ENCODE measurements at places on chromosomes 12 and 14.

- no peak for DNase-seq
Measured at GRCh38 chr14:76501156-76501720, 125.3 kb downstream of the ESRRB start.

DNA sequence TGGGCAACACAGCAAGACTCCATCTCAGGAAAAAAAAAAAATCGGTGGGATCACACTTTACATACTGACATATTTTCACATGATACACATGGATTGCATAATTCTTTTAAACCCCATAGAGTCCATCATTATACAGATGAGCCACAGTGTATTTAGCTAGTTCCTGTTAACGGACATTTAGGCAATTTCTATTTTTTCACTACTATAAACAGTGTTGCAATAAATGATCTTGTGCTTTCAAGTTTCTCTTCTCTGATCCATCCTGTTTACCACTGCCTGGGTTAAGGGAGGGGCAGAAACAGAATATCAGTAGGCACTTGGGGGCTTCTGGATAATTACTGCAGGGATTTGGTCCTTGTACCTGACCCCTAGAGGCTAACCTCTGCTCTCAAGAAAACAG lies 43.4 kb upstream of the SPTLC2 start:
- no peak for DNase-seq

DNA sequence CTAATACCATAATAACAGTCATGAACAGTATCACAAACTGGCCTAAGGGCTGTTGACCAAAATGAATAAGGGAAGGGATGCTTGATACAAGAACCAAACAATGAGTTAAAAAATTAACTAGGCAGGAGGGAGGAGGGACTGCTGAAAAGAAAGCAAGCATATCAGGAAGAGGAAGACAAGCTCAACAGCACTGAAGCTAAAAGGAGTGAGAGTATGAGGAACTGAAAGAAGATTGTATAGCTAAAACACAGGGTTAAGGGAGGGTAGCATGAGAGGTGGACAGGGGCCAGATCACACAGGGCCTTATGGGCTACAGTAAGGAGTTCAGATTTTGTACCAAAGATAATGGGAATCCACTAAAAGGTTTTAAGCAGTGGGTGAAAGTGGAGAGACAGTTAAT lies 34.1 kb downstream of the ITGA7 start:
- DNase-seq: no peak

DNA sequence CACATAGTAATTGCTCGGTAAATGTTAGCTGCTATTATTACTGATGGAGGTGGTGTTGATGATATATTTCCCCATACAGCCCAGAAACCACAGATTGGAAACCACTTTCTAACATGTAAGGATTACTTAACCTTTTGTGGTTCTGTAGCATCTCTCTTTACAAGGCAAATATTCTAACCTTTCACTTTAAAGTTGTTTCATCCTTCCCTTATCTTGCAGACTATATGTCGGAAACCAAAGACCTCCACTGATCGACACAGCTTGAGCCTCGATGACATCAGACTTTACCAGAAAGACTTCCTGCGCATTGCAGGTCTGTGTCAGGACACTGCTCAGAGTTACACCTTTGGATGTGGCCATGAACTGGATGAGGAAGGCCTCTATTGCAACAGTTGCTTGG lies 75.8 kb downstream of the FRMD6 start:
- DNase-seq: no peak

DNA sequence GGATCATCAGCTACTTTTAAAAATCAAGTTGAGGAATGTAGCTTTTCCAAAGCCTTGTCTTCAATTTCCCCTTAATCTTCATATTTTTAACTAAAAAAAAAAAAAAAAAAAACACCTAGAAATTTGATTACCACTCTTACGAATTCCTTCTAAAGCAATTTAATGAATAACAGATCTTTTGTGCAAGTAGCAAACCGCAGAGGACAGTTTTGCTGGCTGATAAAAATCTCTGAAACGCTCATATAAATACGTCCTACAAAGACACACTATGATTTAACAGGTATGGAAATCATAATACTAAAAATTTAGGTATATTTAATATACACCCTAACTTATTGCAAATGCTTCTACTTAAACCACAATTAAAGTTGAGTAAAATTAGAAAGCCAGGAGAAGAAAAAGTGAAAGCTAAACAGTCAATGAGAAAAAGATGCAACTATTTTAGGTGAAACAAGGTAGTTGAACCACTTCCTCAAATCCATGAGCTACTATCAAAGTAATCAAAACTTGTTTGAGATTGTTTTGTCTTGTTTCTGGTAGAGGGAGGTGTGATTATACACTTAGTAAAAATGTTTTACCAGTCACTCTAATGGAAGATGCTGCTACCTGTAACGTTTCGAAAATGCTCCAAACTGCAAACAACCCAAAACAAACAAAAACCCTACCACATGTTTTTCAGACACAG lies 2.2 kb downstream of the PAWR start:
- no peak for DNase-seq

DNA sequence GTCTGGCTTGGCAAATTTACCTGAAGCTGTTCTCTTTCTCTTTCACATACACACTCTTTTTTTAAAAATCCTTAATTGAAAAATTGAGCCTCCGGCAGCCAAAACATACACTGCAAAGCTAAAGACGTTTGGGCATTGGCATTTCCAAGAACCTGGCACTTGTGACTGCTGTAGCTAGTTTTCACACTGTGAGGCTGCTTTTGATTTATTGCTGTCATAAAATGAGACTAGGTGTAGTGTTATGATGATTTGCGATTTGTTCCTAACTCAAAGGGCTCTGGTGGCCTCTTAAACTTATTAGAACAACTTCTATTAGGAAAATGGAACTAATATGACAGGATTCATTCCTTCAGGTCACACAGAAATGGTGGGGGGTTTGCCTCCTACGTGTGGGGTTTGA lies 377.1 kb upstream of the FAR2 start:
- DNase-seq: no peak

- DNase-seq: peak; percentile 37
Measured at GRCh38 chr12:57836442-57837375, 9.8 kb downstream of the CTDSP2 start.

- DNase-seq: no peak
Measured at GRCh38 chr12:130526813-130527212, 189.1 kb downstream of the PIWIL1 start.

- no peak for DNase-seq
Measured at GRCh38 chr14:61502459-61503093, 181.2 kb downstream of the PRKCH start.

DNA sequence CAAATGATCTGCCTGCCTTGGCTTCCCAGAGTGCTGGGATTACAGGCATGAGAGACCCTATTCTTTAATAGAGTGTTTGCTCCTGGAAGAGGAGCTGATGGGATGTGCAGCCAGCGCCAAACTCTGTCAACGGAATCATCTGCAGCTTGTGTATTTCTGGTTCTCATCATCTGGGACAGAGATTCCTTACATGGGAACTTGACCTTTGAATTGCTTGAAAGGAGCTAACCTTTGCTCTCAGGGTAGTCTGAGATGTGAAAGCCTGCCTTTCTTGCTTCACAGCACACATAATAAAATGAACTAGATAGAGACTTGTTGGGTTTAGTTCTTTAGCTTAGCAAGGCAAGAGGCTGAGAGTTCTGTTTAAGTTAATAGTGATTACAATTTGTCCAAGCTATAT lies 120.0 kb downstream of the OTOGL start:
- DNase-seq: no peak
